Activated effector memory CD4-positive, alpha-beta T cell treated with Interleukin-2 at 50 U/mL for 16 hours (primary cell): ENCODE measurements at places on chromosomes 11 and 22.

- no peak for DNase-seq
These were observed 626.8 kb downstream of the TBC1D22A start for GRCh38 chr22:47389201-47389600.

DNA sequence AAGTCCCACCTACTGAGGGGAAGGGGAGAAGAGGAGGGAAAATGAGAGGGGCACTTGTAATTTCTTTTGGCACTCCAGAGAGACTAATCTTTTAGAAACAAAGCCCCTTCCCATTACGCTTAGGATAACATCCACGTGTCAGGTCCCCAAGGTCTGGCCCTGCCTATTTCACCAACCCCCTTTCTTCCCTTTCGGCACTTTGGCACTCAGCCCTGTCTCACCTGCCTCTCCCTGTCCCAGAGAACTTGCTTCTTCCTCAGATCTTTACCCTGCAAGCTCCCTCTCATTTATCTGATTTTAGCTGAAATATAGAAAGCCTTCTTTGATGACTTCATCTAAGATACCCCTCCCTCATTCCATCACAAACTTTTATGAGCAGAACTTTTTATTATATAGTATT lies 55.5 kb downstream of the RASSF10 start:
- DNase-seq, result no peak

- DNase-seq, result no peak
These were observed 24.8 kb upstream of the NRIP3 start for GRCh38 chr11:9028581-9028980.

- no peak for DNase-seq
These were observed 604.9 kb downstream of the BUD13 start for GRCh38 chr11:116167706-116168458.

DNA sequence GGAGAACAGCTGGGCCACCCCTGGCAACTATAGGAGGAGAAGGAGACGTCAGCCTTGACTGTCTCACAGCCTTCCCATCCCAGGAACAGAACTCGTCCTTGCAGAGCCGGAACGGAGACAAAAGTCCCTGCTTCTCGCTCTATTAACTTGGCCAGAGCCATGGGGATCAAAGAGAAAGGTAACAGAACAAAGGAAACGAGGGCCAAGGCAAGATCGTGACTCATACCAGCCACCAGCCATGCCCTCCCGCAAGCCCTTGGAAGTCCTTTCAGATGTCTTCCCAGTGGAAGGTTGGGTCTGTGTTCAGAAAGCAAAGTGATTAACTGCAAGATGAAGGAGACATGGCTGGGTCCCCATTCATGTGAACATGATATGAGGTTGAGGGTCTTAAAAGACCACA lies 64.7 kb downstream of the PDE2A start:
- DNase-seq, result no peak
